Stimulated activated CD8-positive, alpha-beta memory T cell treated with anti-CD3 and anti-CD28 coated beads, Interleukin-15, amount 100 ng/mL, for 4 hours (primary cell): ENCODE measurements at places on chromosomes 16 and 17.

- DNase-seq, result no peak
Observed at GRCh38 chr17:39083270-39083669, 68.2 kb downstream of the PLXDC1 start.

- no peak for DNase-seq
Observed at GRCh38 chr17:7173687-7174602, 5.2 kb downstream of the ASGR1 start.

GRCh38 chr16:89279666-89280481, 62.4 kb downstream of the ZNF778 start:
- DNase-seq, result no peak

DNA sequence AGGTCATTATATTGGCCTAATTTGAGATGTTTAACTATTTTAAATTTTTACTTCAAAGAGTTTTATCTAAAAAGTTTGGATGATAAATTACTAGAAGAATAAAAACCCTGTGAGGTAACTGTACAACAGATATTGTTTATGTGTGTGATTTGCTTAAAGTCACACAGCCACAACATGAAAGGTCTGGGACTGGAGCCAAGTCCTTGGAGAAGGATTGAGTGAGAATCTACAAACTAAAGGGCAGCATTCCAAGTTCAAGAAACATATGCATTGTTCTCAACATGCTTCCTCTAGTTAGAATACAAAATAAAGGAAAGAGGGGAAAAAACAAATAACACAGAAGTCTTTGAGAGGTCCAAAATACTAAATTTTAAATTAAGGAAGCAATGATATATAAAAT, 131.5 kb upstream of the MON1B start:
- no peak for DNase-seq

GRCh38 chr16:57265850-57266530, 18.5 kb downstream of the PLLP start:
- no peak for DNase-seq

GRCh38 chr17:36849871-36850348, 87.4 kb upstream of the LHX1 start:
- DNase-seq, result no peak

DNA sequence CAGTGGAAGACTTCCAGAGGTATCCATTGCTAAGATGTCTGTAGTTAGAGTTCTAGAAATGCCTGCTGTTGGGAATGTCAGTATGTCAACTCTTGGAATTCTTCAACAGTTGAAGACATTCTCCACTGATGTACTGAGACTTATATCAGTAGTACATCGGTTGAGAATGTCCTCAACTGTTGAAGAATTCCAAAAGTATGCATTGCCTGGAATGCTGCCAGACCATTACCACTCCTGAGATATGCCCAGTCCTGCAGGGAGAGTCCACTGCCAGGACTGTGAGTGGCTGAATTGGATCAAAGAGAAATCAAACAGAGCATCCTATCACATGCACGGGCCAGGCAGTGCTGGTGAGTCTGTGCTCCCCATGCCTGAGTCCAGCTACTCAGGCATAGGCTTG, 42.0 kb downstream of the IL21R start:
- DNase-seq, result no peak

GRCh38 chr17:12431188-12431587, 234.5 kb upstream of the MYOCD start:
- no peak for DNase-seq
